ENCODE measurements at places on chromosomes 16 and 17. TPM values are rescaled to one million over a fixed set of nuclear protein-coding genes. Genes with fewer than 3 reads are reported as not detected.

GRCh38 chr17:4548721-4549531 is 6.3 kb downstream of the MYBBP1A start:
- no peak for DNase-seq

GRCh38 chr17:77273397-77274085 is 132.8 kb downstream of the SEC14L1 start:
- DNase-seq = no peak

- no peak for DNase-seq
These were observed 31.4 kb downstream of the PIEZO1 start for GRCh38 chr16:88753602-88754001.

DNA sequence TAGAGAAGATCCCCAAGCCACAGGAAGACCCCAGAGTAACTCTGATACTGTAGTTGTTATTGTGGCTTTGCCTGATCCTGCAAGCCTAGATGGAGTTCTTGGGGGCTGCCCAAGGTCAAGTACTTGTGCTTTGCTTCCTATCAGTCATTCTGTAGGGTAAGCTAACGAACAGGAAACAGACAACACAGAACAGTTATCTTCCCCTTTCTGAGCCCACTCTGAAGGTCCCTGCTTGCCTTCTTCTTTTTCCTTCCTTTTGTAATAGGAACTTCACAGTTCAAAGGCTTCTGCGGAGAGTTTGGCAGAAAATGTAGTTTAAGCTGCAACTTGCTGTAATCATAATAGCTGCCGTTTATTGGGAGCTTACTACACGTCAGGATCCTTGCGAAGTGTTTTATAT is 494.1 kb upstream of the ERCC4 start:
- no peak for DNase-seq

DNA sequence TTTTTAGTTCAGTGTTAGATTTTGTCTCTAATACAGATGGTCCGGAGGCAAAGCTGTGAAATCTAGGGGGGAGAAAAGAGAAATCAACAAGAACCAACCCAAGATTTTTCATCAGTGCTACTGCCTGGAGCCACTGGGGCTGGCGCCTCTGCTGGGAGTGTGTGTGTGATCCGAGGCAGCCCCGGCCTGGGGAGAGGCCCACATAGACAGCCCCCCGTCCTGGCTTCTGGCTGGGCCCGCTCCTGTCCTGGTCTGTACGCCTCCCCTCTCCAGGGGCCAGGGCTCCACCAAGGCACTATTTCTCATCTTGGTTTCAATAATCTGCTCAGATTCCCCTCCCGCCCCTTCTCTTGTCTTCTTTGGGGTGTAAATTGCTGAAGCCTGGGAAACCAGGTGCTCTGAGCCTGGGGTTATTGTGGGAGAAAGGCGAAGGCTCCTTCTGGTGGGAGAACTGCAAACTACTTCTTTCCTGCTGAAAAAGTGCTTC is 7.8 kb downstream of the BAHCC1 start:
- no peak for DNase-seq

GRCh38 chr17:7023576-7024401 is 939 bp downstream of the BCL6B start:
- peak; percentile 94 for DNase-seq

GRCh38 chr16:83630979-83631378 is 176.8 kb upstream of the HSBP1 start:
- DNase-seq = no peak

GRCh38 chr16:73140929-73141328 is 93.0 kb upstream of the ZFHX3 start:
- DNase-seq = no peak

GRCh38 chr17:67585077-67585602 is 132.6 kb upstream of the NOL11 start:
- no peak for DNase-seq

DNA sequence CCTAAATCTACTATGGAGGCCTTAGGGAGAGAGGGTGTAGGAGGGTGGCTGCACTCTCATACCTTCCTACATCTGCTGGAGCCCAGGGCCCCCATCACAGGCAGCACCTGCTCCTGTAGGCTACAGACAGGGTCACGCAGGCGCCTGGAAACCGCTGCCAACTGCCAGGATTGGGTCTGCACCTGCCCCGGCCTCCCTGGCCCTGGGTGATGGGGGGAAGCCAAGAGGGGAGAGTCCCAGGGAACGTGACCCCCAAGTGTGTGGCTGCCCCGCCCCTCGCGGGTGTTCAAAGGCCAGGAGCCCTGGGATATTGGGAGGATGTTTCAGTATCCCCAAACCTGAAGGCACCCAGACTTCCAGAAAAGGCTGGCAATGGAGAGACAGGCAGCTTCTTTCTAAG is 5.6 kb upstream of the TEX19 start:
- no peak for DNase-seq

Gene MYH4
- total RNA-seq = under 0.01 TPM

Gene MT2A
- total RNA-seq = 1.6 TPM

Gene MT4
- total RNA-seq = not detected

Gene C1QTNF1
- total RNA-seq = 0.41 TPM

Gene GLTPD2
- total RNA-seq = not detected

Measured in frontal cortex (tissue), 4 donors.